ENCODE measurements at places on chromosomes 7 and 10.

- DNase-seq = no peak
Observed at GRCh38 chr7:131139462-131139861, 188.2 kb upstream of the MKLN1 start.

DNA sequence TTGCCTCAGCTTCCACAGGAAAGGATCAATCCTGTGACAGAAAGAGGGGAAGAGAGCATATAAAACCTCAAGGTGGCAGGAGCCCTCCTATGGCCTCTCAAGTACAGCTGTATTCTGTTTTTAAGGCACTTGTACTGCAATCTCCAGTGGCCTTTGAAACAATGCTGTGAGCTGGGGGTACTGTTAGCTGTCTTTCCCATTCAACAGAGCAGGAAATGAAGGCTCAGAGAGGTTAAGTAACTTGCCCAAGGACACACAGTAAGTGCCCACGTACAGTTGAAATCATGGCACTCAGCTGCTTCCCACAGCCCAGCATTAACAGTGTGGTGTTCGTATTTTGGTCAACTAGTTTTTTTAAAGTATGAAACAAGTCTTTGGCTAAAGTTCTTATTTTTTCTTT is 34.0 kb downstream of the DUSP5 start:
- no peak for DNase-seq

DNA sequence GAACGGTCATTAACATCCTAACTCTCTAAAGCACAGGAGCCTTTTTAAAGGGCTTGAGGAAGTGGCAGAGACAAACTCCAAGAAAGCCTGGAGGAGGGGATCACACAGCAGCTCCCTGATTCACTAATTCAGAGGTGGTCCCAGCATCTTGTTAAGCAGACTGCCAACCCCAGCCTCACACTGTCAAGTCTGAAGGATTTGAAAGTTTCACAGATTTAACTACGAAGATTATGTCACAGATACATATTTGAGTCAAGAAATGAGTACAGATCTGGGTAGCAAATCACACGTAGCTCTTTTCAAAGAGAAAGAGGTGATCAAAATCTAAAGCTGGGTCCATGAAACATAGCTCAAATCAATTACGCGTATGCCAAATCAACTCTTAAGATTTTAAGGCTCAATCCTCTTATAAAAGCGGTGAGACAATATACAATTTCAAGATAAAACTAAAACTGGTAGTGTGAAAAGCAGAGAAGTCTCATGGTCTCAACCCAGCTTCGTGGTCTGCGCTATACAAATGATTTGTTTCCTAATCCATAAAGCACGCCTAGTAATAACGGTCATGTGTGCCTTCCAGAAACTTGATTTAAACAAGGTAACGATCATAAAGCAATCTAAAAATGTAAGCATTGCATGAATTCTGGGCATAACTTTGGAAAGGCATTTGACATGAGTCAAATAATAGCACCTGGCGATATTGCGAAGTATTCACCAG is 229.9 kb upstream of the MKLN1 start:
- DNase-seq = no peak

DNA sequence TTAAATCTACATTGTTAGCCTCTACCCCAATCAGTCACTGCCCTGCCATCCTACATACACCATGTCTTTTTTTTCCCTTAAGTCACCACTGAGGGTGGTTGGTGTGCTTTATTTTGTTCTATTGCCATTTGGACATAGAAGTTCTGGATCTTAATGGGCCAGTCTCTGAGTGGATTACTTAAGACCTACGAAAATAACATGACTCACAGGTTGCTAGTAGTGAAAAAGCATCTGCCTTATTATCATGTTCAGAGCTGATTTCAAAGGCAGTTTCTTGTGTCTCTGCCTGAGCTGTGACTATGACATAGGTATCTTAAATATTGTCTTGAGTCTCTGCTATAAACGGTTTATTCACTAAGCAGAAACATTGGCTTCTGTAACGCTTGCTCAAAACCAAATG is 410.8 kb downstream of the MDFIC start:
- DNase-seq = no peak

DNA sequence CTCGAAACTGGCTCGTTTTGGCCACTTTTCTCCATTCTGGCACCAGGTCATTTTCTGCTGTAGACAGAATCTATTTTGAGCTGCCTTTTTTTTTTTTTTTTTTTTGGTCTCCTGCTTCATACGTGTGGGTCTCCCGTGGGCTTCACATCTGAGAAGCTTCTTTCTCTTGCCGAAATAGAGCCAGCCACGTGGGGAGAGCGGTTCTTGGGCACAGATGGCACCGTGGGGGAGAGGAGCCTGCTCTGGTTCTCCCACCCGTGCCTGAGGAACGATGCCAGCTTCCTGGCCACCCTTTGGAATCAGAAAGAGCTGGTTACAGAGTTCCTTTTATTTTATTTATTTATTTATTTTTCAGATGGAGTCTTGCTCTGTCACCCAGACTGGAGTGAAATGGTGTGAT is 48.7 kb upstream of the OCM2 start:
- no peak for DNase-seq

Data from effector CD8-positive, alpha-beta T cell (primary cell).